ENCODE measurements at places on chromosomes 1 and 21.

DNA sequence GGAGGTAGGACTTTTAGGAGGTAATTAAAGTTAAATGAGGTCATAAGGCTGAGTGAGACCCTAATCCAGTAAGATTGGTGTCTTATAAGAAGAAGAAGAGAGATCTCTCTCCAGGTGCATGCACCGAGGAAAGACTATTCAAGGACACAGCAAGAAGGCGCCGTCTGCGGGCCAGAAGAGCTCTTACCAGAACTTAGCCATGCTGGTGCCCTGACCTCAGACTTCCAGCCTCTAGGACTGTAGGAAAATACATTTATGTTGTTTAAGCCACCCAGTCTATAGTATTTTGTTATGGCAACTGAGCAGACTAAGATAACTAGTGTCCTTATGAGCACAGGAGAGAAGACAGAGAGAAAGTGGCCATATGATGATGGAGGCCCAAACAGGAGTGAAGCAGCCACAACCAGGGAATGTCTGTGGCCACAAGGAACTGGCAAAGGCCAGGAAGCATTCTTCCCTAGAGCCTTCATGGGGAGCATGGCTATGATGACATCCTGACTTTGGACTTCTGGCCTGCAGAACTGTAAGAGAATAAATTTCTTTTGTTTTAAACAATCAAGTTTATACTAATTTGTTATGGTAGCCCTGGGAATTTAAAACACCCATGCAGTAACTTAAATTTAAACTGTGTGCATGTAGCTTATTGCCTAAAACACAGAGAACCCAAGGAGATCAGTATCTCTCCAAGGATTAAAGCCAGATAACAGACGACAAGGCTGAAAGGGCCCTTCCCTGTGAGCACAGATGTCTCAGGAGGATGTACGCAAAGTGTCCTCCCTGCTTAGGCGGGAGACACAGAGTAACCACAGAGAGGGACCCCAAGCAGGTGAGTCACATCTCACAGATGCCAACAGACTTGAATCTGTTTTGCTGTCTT, 9.9 kb upstream of the CD58 start:
- no peaks in the 10 kb centered on the region for H3K27me3 ChIP-seq
- DNase-seq = no peak
- H3K4me1 ChIP-seq = no peaks in the 10 kb centered on the region
- H3K27ac ChIP-seq = no peak overlapping the region
- H3K4me3 ChIP-seq = no peak overlapping the region

DNA sequence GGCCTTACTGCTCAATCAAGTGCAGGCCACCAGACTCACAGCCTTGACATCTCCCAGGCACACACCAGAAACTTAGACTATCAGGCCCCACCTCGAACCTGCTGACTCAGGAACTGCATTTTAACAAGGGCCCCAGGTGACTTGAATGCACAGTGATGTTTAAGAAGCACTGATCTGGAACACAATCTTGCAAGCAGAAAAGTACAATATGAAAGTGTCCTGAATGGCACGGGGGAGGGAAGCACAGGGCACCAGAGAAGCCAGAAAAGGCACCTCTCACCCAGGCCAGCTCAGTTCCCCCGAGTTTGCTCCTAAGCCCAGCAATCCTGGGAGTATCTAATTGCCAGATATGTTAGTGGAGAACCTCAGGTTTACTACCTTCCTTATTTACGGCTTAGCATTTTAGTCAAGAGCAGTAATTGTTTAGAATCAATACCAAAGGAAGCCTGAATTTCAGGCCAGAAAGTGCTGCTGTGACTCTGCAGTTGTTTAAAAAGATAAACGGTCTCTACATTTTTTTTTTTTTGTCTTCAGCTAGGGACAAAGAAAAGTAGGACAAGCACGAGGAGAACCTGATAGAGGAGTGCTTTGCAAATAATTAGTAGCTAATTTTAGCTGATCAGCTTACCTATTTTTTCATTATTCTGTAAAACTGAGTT, 50.9 kb upstream of the CDC42BPA start:
- no peak for DNase-seq
- H3K36me3 ChIP-seq = no peaks in the 10 kb centered on the region
- H3K27me3 ChIP-seq = no peaks in the 10 kb centered on the region
- H3K4me3 ChIP-seq = no peak overlapping the region
- H3K27ac ChIP-seq = no peak overlapping the region

GRCh38 chr1:31433396-31433930, 20.4 kb downstream of the SERINC2 start:
- no peak overlapping the region for H3K4me3 ChIP-seq
- no peak overlapping the region for H3K27ac ChIP-seq
- H3K27me3 ChIP-seq = no peaks in the 10 kb centered on the region
- peaks cover 6% of the 10 kb centered on the region for H3K36me3 ChIP-seq
- no peak for DNase-seq
- H3K4me1 ChIP-seq = no peaks in the 10 kb centered on the region

- peak; percentile 76 for DNase-seq
- H3K4me3 ChIP-seq = no peak overlapping the region
- peaks cover 8% of the 10 kb centered on the region for H3K4me1 ChIP-seq
- H3K27me3 ChIP-seq = no peaks in the 10 kb centered on the region
- no peak overlapping the region for H3K27ac ChIP-seq
- no peaks in the 10 kb centered on the region for H3K36me3 ChIP-seq
Measured at GRCh38 chr1:180131510-180131909, 23.2 kb upstream of the QSOX1 start.

- H3K27ac ChIP-seq = no peak overlapping the region
- H3K4me3 ChIP-seq = no peak overlapping the region
- H3K4me1 ChIP-seq = peaks cover 8% of the 10 kb centered on the region
- H3K36me3 ChIP-seq = no peaks in the 10 kb centered on the region
Measured at GRCh38 chr1:214540324-214540723, 11.1 kb downstream of the PTPN14 start.

- no peak overlapping the region for H3K27ac ChIP-seq
- H3K4me3 ChIP-seq = no peak overlapping the region
- no peak for DNase-seq
- H3K36me3 ChIP-seq = no peaks in the 10 kb centered on the region
- H3K27me3 ChIP-seq = no peaks in the 10 kb centered on the region
Measured at GRCh38 chr1:162629651-162630050, 2.6 kb upstream of the DDR2 start.

DNA sequence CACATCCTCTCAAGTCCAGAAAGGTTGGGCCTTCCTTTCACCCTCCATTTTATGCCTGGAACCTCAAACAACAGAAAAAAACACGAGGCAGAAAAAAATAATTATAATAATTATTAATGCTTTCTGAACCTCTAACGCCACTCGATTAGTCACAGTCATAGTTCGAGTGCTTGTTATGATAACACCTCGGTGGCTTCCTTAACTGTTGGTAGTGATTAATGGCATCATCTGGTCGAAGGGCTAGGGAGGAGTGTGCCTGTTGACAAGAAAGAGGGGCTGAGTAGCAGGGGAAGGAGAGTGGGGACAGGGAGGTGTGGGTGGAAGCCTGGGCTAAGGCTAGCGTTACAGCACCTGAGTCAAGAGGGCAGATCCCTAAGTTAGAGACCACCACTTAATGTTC, 21.3 kb upstream of the IL10 start:
- H3K4me3 ChIP-seq = no peak overlapping the region
- no peak for DNase-seq
- H3K4me1 ChIP-seq = no peaks in the 10 kb centered on the region
- H3K27me3 ChIP-seq = no peaks in the 10 kb centered on the region
- H3K36me3 ChIP-seq = no peaks in the 10 kb centered on the region

DNA sequence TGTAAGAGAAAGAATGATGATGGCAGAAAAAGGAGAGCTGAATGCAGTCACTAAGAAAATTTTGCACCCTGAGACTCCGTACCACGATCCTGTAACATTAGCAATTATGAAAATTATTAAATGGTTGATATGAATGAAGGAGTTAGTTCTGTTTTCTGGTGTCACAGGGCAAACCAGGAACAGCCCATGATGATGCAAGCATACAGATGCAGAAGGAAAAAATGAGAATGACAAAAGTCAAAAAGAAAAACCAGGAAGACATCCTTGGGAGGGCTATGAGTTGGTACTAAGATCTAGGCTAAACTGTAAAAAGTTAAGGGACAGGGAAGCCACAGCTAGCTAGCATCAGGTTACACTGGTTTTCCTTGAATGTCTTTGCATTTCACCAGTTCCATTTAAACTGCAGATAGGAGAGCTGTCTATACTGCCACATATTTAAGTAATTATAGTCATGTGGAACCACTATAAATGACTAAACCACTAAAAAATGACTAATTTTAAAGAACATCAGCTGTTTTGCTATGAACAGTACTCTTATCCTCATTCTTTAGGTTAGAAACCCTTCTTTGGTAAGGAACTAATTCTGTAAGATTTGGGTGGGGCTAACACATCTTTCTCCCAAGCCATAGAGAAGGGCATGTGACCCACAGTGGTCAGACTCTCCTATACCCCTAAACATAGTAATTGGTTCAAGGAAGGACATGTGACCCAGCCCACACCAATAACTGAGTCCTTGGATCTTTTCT, 11.4 kb downstream of the DOCK7 start:
- H3K36me3 ChIP-seq = no peaks in the 10 kb centered on the region
- H3K27me3 ChIP-seq = no peaks in the 10 kb centered on the region
- DNase-seq = no peak
- H3K4me1 ChIP-seq = no peaks in the 10 kb centered on the region
- H3K4me3 ChIP-seq = no peak overlapping the region

GRCh38 chr1:41160498-41161110, 81.5 kb downstream of the SCMH1 start:
- H3K27me3 ChIP-seq = no peaks in the 10 kb centered on the region
- H3K4me1 ChIP-seq = no peaks in the 10 kb centered on the region
- no peak overlapping the region for H3K4me3 ChIP-seq
- no peak for DNase-seq
- no peak overlapping the region for H3K27ac ChIP-seq

- no peak overlapping the region for H3K27ac ChIP-seq
- H3K4me3 ChIP-seq = no peak overlapping the region
- DNase-seq = no peak
- H3K4me1 ChIP-seq = no peaks in the 10 kb centered on the region
Measured at GRCh38 chr1:18716785-18717678, 86.4 kb downstream of the PAX7 start.

DNA sequence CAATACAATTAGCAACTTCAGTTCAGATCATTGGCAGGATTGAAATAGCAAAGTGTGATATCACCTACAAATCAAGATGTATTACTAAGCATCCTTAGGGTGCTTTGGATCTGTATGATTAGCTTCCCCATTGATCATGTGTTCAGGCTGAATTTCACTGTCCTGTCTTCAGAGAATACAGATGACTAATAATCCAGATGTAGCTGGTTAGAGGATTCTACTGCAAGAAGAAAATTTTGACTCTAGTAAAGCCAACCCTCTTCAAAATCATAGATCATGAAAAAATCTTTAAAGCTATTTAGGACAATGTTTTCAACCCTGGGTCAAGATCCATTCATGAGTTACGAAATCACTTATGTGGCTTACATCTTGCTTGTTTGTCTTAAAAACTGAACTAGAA, 184.4 kb downstream of the PTGER3 start:
- H3K4me3 ChIP-seq = no peak overlapping the region
- no peaks in the 10 kb centered on the region for H3K4me1 ChIP-seq
- DNase-seq = no peak
- H3K36me3 ChIP-seq = no peaks in the 10 kb centered on the region
- H3K27ac ChIP-seq = no peak overlapping the region

DNA sequence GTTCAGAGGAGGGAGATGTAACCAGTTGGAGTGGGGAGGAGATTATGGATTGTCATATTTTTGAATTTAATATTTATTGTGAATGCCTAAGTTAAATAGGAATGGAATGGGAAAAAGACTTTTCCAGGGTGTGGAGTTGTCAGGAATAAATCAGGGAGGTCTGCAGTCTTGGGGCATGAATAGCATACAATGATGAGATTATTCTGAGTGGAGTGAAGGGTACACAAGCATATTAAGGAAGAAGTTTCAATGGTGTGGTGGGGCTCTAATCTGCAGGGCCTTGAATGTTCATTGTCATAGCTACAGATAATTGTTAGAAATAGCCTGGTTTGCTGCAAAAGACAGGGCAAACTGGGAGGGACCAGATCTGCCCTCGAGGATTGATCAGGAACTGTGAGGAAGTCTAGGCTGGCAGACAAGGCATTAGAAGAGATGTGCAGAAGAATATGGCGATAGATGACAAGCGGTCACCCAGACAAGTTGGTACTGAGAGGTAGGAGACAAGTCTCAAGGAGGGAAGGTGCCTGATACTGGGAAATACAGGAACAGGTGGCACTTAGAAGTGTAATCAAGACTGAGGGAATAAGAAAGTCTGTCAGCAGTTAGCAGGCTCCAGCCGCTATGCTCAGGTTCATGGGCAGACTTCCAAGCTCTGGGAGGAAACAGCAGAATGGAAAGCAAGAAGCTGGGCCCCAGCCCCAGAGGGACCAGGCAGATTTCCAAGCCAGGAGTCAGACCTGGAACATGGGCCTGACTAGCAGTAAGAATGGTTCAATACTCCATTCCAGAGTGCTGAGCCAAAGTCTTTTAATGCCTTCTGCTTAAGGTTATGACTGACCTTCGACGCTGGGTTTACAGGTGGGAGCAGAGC, 20.9 kb upstream of the RGL1 start:
- no peak overlapping the region for H3K4me3 ChIP-seq
- no peaks in the 10 kb centered on the region for H3K27me3 ChIP-seq
- DNase-seq = no peak

GRCh38 chr1:211490821-211491415, 1.0 kb downstream of the RD3 start:
- no peak overlapping the region for H3K27ac ChIP-seq
- H3K4me3 ChIP-seq = no peak overlapping the region
- no peaks in the 10 kb centered on the region for H3K36me3 ChIP-seq
- H3K27me3 ChIP-seq = no peaks in the 10 kb centered on the region
- no peak for DNase-seq
- H3K4me1 ChIP-seq = no peaks in the 10 kb centered on the region

GRCh38 chr1:234132795-234133194, 228.3 kb downstream of the SLC35F3 start:
- H3K4me1 ChIP-seq = no peaks in the 10 kb centered on the region
- no peak overlapping the region for H3K27ac ChIP-seq
- H3K36me3 ChIP-seq = no peaks in the 10 kb centered on the region

DNA sequence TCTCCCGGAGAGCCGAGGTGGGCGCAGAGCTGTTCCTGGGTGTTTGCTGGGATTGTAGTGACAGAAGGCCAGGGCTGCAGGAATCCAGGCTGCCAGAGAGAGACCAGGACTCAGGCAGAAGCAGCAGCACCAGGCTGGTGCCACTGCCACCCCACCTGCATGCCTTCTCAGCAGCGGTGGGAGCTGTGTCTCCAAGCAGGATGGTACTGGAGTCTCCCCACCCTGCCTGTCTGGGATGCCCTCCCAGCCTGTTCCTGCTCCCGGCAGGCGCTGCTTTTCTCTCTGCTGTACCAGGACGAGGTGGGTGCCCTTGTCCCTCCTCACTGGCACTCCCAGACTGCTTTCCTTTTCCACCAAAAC, 4.5 kb upstream of the HES4 start:
- H3K27me3 ChIP-seq = no peaks in the 10 kb centered on the region
- H3K4me1 ChIP-seq = peaks cover 48% of the 10 kb centered on the region
- no peak overlapping the region for H3K27ac ChIP-seq

- H3K27me3 ChIP-seq = no peaks in the 10 kb centered on the region
- no peak overlapping the region for H3K4me3 ChIP-seq
- H3K4me1 ChIP-seq = peaks cover 12% of the 10 kb centered on the region
- no peak overlapping the region for H3K27ac ChIP-seq
- no peak for DNase-seq
Measured at GRCh38 chr21:46071082-46071481, 26.8 kb upstream of the COL6A2 start.

- H3K4me1 ChIP-seq = peaks cover 15% of the 10 kb centered on the region
- H3K27me3 ChIP-seq = no peaks in the 10 kb centered on the region
- H3K4me3 ChIP-seq = peak overlapping the region; percentile 72
- H3K27ac ChIP-seq = no peak overlapping the region
Measured at GRCh38 chr1:230641900-230642262, 400 bp upstream of the COG2 start.

- no peaks in the 10 kb centered on the region for H3K36me3 ChIP-seq
- H3K4me3 ChIP-seq = no peak overlapping the region
- H3K4me1 ChIP-seq = peaks cover 18% of the 10 kb centered on the region
- no peak for DNase-seq
Measured at GRCh38 chr1:182192966-182193365, 131.5 kb upstream of the ZNF648 start.
